ENCODE measurements at places on chromosomes 3 and 15.
A peak's percentile ranks its signal among the peaks of the same experiment; 100 is the strongest.

GRCh38 chr3:16658004-16658924 lies 53.0 kb upstream of the DAZL start:
- DNase-seq: no peak

DNA sequence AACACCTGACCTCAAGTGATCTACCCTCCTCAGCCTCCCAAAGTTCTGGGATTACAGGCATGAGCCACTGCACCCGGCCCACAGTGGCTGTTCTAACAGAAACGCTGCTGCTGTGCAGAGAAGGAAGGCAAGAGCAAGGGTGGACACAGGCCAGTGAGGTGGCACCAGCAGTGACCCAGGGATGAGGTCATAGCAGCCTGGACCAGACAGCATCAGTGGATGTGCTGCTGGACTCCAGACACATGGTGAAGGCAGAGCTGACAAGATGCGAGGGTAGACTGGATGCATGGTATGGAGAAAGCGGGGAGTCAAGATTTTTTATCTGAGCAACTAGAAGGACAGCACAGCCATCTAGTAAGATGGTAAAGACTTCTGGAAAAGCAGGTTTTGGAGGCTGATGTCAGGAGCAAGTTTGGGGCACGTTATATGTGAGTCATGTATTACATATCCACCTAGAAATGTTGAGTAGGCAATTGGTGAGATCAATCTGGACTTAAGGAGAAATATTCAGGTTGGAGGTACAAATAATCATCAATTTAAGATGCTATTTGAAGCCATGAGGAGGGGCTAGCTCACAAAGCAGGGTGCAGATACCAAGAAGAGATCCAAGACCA lies 22.1 kb upstream of the TJP1 start:
- no peak for DNase-seq

DNA sequence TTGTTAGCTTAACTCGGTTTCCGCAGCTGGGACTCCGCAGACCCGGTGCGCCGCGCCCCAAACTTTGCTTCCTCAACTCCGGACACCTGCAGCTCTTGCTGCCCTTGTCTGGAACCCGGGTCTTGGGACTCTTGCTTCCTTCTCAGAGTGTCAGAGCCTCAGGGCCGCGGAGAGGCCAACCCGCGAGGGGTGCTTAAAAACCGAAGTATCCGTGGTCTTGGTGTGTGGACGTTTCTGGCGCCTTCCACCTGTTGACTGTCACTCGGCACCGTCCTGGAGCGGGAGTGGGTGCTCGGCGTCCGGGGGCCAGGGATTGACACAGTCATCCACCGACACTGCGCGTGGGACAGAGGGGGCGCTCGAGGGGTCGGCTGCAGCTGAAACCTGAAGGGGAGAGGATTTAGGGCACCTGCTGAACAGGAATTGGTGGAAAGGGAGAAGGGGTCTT lies 386 bp downstream of the SQOR start:
- peak; percentile 46 for DNase-seq

GRCh38 chr3:72756900-72757299 lies 91.3 kb downstream of the SHQ1 start:
- no peak for DNase-seq

DNA sequence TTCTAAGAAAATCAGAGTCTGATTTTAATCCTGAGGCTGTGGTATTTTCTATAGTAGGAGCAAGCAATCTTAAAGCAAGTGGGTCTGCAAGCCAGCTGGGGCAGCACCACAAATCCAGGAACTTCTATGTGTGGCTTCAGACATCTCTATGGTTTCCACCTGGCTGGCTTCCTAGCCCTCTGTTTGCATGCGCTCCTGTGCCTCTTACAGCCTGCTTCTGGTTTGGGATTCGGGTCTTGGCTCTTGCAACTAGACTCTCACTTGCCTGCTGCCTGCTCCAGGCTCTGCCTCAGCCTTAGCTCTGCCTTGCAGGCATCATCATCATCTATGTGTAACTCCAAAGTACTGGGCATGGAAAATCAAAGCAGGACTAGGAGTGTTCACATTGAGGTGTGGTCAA lies 43.4 kb downstream of the MINDY4B start:
- DNase-seq: no peak

- DNase-seq: no peak
These were observed 142.9 kb upstream of the SLC2A2 start for GRCh38 chr3:171169443-171169842.

GRCh38 chr3:171873580-171873979 lies 30.4 kb downstream of the TMEM212 start:
- no peak for DNase-seq

DNA sequence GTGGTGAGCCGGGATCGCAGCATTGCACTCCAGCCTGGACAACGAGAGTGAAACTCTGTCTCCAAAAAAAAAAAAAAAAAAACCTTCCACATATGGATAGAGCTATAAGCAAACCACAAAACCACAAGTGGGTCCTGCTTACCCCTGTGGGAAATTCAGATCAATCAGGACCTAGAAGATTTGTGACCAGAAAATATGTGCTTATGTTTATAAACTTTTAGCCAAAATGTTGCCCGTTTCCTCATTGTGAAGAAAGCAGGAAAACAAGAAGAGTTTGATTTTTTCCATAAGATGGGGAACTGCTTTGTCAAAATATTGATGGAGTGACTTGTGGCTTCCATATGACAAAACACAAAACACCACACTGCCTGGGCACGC lies 3.4 kb upstream of the SLC25A38 start:
- DNase-seq: no peak

GRCh38 chr15:23663232-23663631 lies 15.6 kb upstream of the MAGEL2 start:
- DNase-seq: no peak

DNA sequence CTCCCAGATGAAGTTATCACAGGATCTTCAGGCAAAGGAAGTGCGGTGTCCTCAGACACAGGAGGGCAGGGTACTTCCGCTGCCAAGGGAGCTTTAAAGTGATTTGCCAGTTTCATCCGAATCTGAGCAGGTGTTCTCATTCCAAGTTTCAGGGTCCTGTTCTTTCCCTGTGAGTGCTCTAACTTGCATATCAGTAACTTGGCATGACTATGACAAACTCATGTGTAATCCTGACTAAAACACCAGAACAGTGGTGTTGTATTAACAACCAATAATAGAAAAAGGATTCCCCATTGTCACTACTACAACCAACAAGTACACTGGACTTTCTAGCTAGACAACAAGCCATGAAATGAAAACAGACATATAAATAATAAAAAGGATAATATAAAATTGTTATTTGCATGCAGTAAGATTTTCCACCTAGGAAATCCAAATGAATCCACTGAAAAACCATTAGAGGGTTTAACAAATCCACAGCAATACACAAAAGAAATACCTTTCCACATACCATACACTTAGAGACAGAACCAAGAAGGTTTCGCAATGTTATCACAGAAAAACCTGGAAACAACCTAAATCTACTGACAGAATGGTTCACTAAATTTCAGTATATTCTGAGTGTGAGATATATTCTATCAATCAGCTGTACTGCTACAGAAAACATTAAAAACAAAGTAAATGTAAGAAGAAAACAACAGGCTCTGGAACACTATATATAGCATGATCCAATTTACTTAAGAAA lies 40.9 kb upstream of the RPL35A start:
- DNase-seq: no peak

DNA sequence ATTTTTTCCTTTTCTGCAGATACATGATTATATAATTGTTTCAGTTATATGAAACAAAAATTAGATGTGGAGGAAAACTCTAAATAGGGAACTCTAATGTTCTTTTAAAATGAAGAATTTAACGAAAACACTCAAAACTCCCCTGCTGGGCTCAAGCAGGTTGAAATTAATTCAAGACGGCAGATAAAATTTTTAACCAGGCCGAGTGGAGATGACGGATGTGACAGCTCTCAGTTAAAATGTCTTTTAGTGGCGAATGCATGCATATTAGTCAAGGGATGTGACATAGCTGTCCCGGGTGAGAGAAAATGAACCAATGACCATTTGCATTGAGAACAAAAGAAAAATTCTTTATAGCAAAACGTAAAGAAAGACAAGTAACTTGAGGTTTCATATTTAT lies 110.1 kb downstream of the ROBO2 start:
- no peak for DNase-seq

GRCh38 chr15:26325495-26325894 lies 447.4 kb downstream of the GABRB3 start:
- DNase-seq: no peak

DNA sequence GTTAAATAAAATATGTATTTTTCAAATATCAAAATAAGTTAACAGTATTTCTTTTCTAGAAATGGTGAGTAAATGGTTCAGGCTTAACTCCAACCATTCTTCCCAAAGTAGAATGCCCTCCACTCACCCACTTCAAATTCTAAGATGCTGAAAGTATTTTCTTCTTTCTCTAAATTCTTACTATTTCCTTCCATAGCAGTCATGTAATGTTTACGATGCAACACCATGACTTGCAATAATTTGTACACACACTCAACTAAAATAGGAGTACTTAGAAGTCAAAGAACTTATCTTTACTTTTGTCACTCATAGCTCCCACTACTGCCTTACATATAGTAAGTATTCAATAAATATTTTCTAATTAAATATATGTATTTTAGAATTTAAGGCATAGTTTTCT lies 65.0 kb downstream of the AQR start:
- DNase-seq: no peak

GRCh38 chr3:195709676-195710085 lies 11.1 kb upstream of the MUC20 start:
- no peak for DNase-seq

DNA sequence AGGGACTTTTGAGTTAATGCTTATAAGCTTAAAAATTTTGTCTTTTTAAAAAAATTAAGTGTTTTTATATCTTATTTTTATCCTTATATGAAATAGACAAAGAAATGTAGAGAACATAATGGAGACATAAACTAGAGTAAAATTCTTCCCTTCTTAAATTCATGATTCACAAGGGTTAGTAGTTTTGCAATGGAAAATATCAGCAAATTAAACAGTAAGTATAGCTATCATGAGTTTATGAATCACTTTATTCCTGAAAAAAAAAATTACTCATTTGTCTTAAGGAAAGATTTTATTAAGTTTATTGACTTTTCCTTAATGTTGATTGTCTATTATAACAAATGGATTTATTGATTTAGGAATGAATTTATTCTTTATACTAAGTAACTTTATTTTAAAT lies 4.3 kb downstream of the ATP6V1A start:
- DNase-seq: no peak

- no peak for DNase-seq
These were observed 149.9 kb upstream of the RORA start for GRCh38 chr15:61379005-61379404.

GRCh38 chr3:85935171-85935570 lies 976.4 kb downstream of the CADM2 start:
- DNase-seq: no peak

DNA sequence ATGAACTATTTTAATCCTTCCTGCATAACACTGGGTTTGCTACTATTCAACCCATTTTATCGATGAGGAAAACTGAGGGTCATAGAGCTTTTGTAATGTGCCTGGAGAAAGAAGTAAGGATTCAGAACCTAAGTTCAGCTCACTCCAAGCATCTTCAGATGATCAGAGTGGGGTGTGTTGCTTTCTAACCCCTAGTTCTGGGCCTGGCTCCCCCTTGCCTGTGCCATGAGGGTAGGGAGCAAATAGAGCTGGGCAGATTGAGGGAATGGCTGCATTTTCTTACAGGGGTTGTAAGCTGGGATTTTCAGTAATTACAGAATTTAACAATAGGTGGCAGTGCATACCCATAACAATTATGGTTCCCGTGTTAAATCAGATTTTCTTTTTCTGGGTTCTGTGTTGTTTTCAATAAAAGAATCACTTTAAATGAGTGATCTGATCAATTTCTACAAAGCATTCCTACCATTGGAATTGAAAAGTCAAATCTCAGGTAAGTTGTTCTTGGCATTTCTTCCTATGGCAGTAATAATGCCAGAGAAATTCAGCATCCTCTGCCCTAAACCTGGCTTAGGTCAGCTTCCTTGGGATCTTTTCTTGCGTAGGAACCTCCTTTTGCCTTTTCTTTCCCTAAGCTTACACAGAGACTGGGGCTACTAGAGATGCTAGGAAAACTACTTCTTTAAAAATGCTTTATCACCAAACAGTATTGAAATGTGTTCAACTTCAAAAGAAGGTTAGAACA lies 103.8 kb upstream of the IL12A start:
- DNase-seq: no peak

DNA sequence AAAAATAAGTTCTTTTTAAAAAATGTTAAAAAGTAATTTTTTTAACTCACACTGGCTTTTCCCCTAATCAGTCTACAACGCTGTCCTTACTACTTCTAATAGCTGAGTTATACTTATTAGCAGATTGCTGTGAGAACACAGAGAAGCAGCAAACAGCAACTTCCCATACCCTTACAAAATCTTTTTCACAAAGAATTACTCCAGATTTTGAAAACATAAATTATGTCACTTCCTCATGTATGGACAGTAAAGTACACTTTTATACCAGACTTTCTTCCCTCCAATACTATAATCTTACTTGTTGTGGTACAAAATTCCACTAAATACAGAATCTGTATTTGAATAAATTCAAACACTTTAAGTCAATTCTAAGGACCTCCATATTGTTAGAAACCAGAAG lies 2.1 kb downstream of the PHC3 start:
- DNase-seq: no peak

GRCh38 chr3:15470849-15471248 lies 43.5 kb downstream of the EAF1 start:
- DNase-seq: no peak

DNA sequence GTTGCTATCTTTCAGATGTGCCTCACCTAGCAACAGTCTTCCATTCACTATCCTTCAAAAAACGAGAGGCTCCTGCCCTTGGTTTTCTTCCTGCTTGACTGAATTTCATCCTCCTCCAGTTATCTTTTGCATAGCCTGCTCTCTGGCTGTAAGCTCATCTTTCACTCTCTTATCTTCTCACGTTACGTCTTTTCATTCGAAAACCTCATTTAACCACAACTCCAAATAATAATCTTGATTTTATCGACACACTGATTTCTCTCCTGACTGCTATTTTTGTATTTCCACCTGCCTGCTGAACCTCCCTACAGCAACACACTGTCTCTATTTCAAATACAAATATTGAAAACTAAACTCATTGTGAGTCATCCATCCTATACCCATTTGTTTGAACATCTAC lies 230.7 kb upstream of the TMC3 start:
- DNase-seq: no peak

DNA sequence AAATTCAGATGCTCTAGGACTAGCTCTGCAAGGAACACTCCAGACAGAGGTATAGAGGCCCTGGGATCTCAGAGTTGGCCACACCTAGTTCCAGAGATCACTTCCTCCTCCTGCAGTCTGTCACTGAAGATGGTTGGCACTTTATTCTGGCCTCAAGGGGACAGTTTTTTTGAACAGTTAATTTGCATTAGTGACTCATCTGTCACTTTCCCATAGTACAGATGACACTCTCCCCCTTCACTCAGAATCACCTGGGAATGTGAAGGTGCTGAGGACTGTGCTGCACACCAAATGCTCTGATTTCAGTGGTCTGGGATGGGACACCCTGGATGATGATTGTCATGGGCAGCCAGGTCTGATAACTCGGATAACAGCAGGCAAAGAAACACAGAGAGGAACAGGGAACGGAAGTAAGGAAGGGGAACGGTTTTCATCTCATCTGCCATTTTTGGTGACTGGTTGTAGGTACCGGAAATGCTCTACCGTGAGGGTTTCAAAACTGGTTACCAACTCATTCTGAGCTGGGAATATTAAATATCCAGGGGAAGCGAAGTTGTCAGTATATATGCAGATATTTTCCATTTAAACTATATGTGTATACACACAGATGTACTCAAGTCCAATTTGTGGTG lies 232.5 kb upstream of the ST8SIA2 start:
- no peak for DNase-seq
